ENCODE measurements at places on chromosomes 16 and 17.

DNA sequence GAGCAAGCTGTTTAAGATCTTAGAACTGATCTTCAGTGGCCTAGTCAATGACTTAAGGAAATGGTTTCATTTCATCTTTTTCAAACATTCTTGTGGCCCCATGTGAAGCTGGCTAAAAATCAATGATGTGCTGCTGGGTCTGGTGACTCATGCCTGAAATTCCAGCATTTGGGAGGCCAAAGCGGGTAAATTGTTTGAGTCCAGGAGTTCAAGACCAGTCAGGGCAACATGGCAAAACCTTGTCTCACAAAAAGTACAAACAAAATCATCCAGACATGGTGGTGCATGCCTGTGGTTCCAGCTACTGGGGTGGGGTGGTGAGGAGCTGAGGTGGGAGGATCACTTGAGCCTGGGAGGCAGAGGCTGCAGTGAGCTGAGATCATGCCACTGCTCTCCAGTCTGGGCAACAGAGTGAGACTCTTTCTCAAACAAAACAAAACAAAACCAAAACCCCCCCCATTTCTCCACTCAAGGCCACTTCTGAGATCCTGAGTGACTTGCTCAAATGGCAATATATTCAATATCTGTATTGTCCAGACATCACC is 17.4 kb upstream of the COL1A1 start:
- DNase-seq: no peak

DNA sequence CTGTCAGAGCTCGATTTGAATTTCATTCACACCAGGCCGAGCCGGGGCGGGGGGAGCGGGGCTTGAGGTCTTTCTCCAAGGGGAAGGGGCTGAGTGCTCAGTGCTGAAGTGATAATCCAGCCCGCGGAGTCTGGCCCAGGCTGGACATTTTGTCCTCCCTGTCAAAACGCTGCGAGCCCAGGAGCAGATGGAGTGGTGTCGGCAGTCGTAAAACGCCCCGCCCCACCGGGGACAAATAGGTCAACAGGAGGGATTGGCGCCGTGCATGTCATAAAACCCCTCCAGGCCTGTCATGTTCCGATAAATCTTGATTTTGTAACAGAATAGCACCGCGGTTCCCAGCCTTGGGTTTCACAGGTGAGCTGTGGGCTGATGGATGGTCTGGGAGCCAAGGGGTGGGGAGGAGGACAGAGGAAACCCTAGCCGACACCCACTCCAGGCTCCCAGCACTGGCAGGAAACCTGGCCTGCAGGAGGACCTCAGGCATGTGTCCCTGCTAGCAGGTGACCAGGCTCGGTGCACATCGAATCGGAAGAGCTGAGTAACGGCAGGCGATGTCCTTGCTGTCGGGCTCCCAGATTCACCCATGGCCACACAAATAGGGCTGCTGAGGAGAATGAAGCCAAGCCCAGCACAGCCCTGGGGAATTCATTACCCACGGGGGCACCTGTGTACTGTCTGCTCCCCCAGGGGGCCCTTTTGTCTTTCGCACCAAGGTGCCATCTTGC is 341.4 kb downstream of the FOXL1 start:
- DNase-seq: no peak

DNA sequence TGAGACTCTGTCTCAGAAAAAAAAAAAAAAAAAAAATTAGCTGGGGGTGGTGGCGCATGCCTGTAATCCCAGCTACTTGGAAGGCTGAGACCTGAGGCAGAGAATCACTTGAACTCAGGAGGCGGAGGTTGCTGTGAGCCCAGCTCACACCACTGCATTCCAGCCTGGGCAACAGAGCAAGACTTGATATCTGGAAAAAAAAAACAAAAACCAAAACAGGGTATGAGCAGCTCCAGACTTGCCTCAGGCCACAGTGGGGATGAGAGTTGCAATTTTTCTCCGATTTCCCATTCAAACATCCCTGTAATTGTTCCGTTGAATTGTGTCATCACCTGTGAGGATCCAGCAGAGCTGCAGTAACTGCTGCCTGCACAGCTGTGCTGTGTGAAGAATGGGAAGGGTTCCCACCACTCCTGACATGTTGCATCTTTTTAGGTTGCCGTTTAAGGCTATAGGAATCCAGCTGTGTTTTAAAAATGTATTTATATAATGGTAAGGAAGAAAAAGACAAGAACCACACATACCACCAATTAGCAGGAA is 150.0 kb downstream of the VPS53 start:
- no peak for DNase-seq

DNA sequence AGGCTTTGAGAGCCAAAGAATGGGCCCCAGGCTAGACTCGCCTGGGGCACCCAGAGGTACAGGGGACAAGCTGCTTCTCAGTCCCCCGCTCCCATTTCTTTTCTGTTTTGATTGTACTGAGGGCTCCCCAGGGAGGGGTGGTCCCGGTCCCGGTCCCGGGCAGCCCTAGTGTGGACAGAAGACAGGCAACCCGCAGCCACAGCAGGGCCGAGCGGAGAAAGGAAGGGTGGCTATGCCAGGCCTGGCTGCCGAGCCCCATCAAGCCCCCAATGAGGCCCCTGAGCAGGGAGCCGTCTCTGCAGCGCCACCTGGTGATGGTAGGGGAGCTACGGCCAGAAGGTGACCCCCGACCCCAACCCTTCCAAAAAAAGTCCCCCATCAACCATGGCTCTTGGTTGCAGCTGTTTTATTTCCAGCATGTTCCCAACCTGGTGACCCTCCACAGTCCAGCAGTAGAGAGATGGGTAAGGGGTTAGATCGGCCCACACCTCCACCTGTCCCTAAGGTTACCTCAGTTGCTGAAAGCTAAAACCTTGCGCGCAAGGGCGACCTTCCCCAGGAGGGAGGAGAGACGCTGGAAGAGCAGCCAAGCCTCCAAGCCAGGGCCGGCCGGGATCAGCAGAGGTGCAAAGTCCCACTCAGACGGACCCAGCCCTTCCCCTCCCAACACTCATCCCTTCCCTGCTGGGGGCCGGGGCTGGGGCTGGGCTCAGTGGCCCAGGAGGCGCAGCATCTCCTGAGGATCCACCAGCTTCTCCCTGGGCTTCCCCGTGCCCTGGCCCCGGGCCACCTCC is 2.6 kb upstream of the GRIN2C start:
- peak; percentile 25 for DNase-seq

- no peak for DNase-seq
These were observed 20.7 kb upstream of the LGALS9 start for GRCh38 chr17:27610304-27610677.

DNA sequence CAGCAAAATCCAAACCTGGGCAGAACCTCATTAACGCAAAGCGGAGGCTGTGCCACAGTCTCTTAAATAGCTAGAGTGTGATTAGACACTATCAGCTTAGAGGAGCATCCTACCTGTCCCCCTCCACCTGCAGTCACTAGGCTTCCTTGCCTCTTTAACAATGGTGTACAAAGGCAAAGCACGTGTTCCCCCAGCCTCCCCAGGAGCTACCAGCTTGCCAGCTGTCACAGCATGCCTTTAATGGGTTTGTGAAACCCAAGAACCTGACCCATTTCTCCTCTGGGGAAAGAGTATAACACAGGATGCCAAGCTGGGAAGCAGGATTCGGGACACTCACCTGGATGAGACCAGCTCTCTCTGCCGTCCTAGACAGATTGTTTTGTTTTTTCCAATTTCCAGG is 37.2 kb upstream of the TBX2 start:
- no peak for DNase-seq

DNA sequence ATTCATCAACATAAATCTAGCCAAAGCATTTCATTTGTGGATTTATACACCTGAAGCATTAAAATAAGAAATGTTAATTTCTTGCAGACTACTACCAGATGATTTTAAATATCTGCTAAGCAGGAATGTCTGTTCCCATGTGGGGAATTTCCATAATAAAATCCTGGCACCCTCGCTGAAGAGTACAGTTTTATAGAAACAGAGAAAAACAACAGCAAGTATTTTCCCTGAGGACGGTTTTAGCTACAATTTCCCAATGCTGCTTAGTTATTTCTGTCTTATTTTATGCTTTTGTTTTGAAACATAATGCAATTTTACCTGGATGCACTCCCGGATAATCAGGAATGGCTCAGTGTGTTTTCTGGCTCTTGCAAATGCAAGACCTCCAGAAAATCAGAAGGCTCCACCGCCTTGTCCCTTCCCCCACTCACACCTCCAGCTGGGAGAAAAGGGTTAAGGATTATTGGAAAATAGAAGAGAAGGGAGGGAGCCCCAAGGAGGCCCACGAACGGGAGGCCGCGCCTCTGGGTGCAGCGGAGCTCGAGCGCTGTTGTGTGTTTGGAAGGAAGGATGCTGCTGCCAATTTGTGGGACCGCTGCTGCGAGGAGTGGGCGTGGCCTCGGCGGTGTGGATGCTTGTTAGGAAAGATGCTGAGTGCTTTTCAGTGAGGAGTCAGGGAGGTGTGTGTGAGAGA is at the start of gene CNTNAP4:
Gene CNTNAP4, plus strand, starts transcription at position 657 of the 694 bp plus-strand sequence. CDS start 262 bp downstream, outside the sequence.
- DNase-seq: no peak

- peak; percentile 72 for DNase-seq
These were observed 6.9 kb downstream of the MYCBPAP start for GRCh38 chr17:50514936-50515702.

- DNase-seq: no peak
These were observed 4.2 kb downstream of the DPH1 start for GRCh38 chr17:2034157-2034556.

GRCh38 chr17:2194889-2195335 is 108.7 kb downstream of the SMG6 start:
- no peak for DNase-seq

DNA sequence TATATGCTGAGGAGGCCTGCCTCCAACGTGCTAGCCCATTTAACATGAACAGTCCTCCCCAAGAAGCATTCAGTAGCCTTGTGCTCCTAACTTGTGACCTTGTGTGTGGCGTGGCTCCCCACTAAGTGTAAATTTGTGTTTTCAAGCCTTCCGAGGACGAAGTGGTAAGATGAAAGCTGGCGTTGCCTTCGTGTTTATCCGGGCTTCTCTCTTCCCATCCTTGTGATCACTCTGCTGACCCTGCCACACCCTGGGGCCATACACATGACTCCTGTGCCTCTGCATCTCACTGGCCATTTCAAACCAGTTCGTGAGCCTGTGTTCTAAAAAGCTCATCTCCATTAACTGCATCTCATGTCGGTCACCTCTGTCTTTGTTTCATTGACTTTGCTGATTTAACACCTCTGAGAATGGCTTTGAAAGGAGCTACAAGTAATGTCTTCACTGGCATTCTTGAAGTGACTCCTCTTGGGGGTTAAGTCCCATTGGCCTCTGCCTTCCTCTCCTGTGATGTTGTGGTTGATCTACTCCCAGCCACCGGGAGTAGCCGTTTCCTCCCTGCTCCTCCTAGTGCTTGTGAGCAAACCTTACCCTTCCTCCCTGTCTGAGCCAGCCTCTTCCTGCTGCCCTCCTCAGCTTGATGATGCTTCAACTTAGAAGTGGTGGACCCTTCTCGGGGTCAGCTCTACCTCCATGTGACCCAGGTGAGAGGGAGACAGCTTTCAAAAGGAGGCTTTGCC is 27.4 kb upstream of the NAGLU start:
- no peak for DNase-seq

DNA sequence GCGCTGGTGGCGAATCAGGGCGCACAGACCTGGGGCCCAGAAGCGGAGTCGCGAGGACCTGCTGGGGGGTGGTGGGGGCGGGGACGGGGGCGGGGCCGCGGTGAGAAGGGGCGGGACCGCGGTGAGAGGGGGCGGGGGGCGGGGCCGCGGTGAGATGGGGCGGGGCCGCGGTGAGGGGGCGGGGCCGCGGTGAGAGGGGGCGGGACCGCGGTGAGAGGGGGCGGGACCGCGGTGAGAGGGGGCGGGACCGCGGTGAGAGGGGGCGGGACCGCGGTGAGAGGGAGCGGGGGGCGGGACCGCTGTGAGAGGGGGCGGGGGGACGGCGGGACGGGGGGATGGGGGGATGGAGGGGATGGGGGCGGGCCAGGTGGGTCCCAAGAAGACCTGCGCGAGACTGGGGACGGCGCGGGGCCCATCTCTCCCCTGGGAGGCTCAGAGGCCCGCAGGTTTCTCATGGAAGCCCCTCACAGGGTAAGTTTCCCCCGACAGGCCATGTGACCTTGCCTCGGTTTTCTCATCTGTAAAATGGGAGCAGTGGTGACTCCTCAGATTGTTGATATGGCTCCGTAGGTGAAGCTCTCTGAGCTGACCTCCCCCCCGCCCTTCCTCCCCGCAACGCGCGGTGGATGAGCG is 28.6 kb upstream of the DBNDD1 start:
- no peak for DNase-seq

DNA sequence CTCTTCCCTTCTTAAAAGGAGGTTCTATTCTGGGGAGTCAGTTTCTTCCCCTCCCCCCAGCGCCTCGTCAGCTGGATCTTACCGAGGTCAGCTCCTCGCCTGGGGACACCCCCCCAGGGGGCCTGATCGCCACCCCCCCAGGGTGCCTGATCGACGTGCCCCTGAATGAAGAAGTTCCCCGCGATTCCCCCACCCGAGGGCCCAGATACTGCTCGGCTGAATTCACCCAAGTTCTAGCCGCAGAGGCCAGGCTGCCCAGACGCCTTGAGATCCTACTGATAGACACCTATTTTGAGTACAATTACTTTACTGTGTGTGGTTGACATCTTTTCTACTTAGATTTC is 1.4 kb downstream of the RAB11FIP3 start:
- no peak for DNase-seq

- no peak for DNase-seq
These were observed 25.6 kb downstream of the MAPK8IP3 start for GRCh38 chr16:1731603-1732002.

- no peak for DNase-seq
These were observed 338.3 kb downstream of the HAPSTR1 start for GRCh38 chr16:9429646-9430330.

DNA sequence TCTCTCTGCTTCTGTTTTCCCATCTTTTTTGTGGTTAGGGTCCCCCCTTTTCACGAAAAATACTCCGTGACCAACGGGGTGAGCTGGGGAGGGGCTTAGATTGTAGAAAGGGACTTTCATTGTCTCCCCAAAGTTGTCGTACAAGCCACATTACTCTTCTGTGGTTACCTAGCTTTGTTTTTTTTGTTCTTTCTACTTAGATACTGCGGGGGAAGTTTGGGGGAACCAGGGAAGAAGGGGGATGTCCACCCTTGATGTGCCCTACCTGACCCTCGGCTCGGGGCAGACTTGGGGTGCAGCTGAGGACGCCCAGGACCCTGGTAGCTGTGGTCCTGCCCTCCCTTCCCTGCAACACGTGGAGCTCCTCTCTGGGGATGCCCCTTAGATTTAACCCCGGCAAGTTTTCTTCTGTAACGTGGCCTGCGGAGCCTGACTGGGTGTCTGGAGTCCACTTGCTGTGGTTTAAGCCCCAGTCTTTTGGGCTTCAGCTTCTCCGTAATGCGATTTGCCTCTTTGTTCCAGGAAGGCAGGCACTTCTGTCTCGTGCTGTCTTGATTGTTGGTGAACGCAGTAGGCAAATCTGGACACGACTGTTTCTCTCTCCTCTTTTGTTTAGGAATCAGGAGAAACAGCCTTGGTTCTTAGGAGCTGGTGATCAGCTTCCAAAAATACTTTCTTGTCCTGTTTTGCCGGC is 892 bp downstream of the ABCC1 start:
- peak; percentile 24 for DNase-seq

GRCh38 chr17:39339272-39339671 is 62.2 kb downstream of the FBXL20 start:
- DNase-seq: no peak

DNA sequence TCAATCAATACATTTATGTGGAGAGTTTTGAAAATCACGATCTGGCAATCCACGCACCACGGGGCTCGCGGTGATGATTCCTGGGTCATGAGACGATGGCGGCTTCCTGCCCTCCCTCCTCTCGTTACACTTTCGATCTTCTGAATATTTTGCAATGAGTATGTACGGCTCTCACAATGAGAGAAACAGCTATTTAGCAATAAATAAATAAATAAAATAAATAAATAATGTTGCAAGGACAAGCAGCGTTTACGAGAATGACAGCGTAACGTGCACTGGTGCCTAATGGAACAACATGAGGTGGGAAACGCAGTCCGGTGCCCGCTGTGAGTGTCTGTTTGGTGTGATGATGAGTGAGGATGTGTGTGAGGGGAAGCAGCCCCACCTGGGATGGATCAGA is 46.7 kb upstream of the JPH3 start:
- DNase-seq: no peak
